ENCODE measurements at places on chromosomes 12 and 14.

DNA sequence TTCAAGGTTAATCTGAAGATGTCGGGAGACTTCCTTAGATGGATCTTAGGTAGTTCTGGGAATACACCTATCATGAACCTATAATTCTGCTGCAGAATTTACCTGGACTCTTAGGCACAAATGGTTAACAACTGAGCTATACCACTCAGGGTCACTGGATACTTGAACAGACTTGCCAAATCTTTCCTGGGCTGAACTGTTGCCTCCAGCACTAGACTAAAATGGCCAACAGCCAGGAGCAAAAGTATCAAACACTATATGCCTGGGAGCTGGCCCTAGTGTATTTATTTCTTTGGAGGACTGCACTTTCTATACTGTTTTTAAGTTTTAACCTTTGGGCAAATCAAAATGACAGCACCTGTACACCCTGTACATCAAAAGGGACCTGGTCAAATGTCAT lies 252.8 kb downstream of the TMEM117 start:
- no peak for DNase-seq

GRCh38 chr12:12032851-12033797 lies 37.6 kb upstream of the BCL2L14 start:
- peak; percentile 92 for DNase-seq

- DNase-seq, result no peak
Observed at GRCh38 chr12:8508910-8509841, 4.1 kb upstream of the CLEC4D start.

- DNase-seq, result no peak
Observed at GRCh38 chr12:8449355-8449859, 6.4 kb upstream of the CLEC6A start.

- no peak for DNase-seq
Observed at GRCh38 chr12:126558810-126559209, 1493.6 kb downstream of the AACS start.

- DNase-seq, result peak; percentile 48
Observed at GRCh38 chr12:59010118-59010517, 89.8 kb upstream of the LRIG3 start.

GRCh38 chr12:61254225-61254624 lies 1006.0 kb upstream of the USP15 start:
- no peak for DNase-seq

- DNase-seq, result no peak
Observed at GRCh38 chr12:4984344-4984743, 59.3 kb upstream of the KCNA5 start.

DNA sequence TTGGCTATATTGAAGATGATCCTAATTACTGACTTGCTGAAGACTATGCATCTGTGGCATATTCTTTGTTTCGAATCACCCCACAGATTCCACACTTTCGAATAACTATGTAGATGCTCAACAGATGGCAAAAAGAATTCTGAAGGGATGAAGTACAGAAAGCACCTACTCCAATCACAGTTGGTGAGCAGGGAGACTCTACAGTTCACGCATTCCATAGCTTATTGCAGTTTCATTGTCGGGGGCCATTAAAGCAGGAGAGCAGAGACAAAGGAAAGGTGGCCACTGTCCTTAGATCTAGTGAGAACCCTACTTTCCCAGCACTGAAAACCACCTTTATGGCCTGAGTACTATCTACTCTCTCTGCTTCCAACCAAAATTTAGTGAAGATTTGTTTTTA lies 191.9 kb downstream of the STXBP6 start:
- DNase-seq, result no peak

DNA sequence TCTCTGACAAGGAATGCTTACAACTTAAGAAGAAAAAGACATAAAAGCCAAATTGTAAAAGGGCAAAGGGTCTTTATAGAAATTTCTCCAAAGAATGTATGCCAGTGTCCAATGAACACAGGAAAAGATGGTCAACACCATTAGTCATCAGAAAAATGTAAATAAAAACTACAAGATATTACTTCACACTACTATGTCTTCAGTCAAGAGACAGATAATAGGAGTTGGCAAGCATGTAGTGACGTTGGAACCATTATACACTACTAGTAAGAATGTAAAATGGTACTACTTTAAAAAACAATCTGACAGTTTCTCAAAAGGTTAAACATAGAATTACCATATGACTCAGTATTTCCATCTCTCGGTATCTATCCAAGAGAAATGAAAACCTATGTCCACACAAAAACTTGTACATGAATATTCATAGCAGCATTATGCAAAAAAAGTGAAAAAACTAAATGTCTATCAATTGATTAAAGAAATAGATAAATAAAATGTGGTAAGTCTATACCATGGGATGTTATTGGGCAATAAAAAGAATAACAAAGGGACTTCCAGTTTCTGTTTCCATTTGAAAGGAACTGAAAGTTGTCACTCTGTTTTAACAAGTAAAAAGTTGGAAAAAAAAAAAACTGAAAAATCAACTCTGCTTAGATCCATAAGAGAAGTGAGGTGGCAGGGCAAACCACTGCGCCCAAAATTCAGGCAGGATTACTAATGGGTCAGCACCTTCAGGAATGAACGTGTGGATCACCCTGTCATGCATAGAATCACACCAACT lies 69.8 kb downstream of the ALG10B start:
- no peak for DNase-seq

- no peak for DNase-seq
Observed at GRCh38 chr14:77007975-77008421, 20.5 kb downstream of the IRF2BPL start.

DNA sequence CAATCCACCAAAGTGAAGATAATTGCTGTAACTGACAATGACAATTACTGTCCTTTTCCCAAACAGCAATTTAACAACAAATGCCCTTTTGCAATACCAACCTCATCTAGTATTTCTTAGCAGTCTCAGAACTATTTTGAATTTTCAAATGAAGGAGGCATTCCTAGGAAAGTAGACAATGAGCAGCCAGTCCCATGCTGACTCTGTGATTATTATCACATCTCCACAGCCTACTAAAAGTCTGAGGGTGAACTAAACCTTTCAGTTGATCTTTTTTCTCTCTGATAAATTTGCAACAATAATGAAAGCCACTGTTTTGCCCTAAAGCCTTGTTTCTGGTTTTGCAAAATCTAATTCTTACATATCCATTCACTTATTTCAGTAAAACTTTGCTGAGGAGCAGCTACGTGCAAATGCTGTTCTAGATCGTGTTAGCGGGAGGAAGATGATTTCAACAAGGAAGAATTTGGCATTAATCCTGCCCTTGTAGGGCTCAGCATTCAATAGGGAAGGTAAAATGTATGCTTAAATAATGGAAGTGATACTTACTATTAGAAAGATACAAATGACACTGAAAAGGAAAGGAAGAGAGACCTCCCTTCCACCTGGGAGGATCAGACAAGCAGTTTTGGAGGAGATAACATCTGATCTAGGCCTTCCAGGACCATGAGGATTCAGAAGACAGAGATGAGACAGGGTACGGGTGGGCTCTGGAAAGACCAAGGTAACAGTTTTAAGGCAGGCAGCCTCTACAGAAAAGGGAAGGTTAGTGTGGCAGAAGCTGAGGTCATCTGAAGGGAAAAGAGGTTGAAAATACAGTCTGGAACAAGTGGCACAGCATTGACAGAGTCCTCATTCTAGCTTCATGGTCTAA lies 47.4 kb downstream of the SLC38A1 start:
- peak; percentile 34 for DNase-seq

DNA sequence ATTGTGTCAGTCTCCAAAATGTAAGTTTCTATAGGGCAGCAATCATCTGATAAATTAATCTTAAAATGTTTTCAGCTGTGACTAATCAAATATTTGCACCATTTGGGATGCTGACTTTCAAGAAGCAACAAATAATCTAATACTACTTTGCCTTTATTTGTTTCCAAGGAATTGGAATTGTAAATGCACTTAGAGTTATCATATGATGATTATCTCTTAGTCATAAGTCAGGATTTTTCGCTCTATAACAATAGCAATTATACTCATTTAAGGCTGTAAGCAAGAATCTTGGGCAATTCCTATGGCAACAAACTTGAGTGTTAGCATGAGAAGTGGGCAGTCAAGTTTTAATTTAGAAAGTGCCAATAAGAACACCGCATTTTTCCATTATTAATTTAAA lies 13.0 kb upstream of the BAZ1A start:
- DNase-seq, result no peak

DNA sequence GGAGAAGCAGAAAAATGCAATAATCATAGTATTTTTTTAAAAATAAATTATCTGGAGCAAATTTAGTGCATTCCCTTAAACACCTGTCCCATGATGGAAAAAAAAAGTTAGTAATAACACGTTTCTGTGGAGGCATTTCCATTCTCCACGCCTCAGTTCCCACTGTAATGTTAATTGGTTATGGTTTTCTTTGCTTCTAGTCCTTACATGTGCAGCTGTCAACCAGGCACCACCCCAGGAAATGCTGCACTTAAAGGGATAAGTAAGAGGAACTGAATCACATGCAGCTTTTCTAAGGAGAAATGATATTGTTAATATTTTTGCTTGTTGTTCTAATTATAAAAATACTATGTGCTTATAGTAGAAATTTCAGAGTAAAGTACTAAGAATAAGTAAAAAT lies 240.3 kb downstream of the ZFP36L1 start:
- DNase-seq, result no peak

GRCh38 chr12:44127966-44128710 lies 292.3 kb downstream of the TMEM117 start:
- DNase-seq, result no peak

DNA sequence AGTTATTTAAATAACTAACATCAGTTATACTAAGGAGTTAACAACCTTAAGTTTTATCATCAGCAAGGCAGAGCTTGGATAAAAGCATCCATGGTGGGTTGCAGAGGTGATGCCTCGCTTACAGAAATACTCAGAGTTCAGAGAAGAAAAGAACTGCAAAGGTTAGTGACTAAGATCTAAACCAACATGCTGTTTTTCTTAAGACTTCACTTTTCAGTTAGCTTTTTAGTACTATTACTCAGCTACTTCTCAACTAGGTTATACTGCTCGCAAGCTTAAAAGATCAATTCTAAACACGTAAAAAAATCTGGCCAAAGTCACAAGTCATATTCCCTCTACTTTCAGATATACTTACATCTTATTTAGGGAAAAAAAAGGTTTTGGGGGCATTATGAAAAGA lies 2.8 kb downstream of the PPP1CC start:
- no peak for DNase-seq

- DNase-seq, result peak; percentile 52
Observed at GRCh38 chr14:97458661-97459579, 661.7 kb downstream of the VRK1 start.

GRCh38 chr12:49921299-49921698 lies 17.6 kb upstream of the FAIM2 start:
- no peak for DNase-seq

DNA sequence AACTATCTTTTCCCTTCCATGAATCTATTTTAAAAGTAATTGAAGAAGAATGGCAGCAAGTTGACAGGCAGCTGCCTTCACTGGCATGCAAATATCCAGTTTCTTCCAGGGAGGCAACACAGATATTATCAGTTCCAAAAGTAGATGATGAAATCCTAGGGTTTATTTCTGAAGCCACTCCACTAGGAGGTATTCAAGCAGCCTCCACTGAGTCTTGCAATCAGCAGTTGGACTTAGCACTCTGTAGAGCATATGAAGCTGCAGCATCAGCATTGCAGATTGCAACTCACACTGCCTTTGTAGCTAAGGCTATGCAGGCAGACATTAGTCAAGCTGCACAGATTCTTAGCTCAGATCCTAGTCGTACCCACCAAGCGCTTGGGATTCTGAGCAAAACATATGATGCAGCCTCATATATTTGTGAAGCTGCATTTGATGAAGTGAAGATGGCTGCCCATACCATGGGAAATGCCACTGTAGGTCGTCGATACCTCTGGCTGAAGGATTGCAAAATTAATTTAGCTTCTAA lies 18.4 kb downstream of the TMPO start:
- DNase-seq, result no peak

DNA sequence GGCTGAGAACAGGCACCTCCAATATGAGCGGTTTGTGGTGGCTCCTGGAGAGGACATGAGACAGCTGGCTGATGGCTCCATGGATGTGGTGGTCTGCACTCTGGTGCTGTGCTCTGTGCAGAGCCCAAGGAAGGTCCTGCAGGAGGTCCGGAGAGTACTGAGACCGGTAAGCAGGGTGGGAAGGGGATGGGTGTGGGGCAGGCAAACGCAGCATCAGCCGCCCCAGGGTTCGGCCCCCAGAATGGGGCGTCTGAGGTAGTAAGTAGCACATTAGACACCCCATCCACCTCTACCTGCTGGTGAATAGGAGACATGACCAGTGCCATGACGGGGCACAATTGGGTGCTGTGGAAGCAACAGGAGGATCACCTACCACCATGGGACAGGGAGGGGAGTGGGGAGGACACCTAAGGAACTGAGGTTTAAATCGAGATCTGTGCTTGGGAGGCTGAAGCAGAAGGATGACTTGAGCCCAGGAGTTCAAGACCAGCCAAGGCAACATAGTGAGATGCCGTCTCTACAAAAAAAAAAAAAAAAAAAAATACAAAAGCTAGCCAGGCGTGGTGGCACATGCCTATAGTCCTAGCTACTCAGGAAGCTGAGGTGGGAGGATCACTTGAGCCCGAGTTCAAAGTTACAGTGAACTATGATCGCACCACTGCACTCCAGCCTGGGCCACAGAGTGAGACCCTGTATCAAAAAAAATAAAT lies 25.5 kb downstream of the ITGA7 start:
- DNase-seq, result no peak

DNA sequence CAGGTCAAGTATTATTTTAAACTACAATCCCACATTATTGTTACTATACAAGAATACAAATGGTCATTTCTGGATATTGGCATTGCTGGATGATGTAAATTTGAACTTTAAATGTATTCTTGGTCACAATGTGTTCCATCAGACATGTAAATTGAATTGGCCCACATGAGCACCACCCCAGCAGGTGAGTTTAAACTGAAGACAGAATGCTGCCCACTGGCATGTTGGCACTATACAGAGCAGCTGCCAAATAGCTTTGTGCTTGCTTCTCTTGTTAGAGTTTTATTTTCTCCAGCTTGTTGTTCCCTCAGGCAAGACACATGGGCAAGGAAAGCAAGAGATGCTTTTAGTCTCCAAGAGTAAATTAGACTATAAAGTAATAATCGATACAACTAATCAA lies 98.6 kb downstream of the C12orf50 start:
- DNase-seq, result no peak

- DNase-seq, result no peak
Observed at GRCh38 chr12:89370421-89370831, 18.1 kb upstream of the DUSP6 start.

All from muscle of back (tissue), 13 donors.